A549 treated with DMSO at 1 μM for 4 hours (cell line): ENCODE measurements at places on chromosomes 12 and 14. TPM values are rescaled to one million over a fixed set of nuclear protein-coding genes. Genes with fewer than 3 reads are reported as not detected.

Gene SOAT2
- total RNA-seq, result 0.10 to 0.26 TPM (median 0.19 TPM) in 5 replicates

Gene LIMA1
- 6.8 to 11.4 TPM (median 7.8 TPM) in 5 replicates for total RNA-seq

Gene SH2B3
- total RNA-seq, result 6.5 to 9.9 TPM (median 7.8 TPM) in 5 replicates

Gene ALDH1L2
- total RNA-seq, result 2.7 to 3.9 TPM (median 3.5 TPM) in 5 replicates

Gene PRH2
- 0.37 TPM in 1 of 5 replicates, not detected in the others for total RNA-seq
